Stimulated activated CD4-positive, alpha-beta T cell treated with anti-CD3 and anti-CD28 coated beads, Interleukin-4, amount 100 ng/mL, for 48 hours (primary cell): ENCODE measurements at places on chromosomes 5 and 9.

- DNase-seq = no peak
Measured at GRCh38 chr5:149617760-149618306, 36.5 kb downstream of the ARHGEF37 start.

DNA sequence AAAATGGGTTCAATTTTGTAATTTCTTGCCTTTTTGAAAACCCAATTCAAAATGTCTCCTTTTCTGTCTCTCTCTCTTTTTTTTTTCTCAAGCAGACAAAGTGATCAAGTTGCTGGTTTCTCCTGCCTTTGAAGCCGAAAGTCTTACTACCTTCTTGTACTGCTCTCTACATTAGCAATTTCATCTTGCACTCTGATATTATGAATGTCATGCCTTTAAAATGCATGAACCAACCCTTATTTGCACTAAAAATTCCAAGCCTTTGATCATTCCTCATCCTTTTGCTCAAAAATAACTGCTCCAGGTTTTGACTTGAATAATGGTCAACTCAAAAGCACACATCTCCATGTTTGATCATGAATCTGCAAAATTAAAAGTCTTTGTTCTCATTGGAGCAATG, 125.2 kb downstream of the CETN3 start:
- DNase-seq = no peak

DNA sequence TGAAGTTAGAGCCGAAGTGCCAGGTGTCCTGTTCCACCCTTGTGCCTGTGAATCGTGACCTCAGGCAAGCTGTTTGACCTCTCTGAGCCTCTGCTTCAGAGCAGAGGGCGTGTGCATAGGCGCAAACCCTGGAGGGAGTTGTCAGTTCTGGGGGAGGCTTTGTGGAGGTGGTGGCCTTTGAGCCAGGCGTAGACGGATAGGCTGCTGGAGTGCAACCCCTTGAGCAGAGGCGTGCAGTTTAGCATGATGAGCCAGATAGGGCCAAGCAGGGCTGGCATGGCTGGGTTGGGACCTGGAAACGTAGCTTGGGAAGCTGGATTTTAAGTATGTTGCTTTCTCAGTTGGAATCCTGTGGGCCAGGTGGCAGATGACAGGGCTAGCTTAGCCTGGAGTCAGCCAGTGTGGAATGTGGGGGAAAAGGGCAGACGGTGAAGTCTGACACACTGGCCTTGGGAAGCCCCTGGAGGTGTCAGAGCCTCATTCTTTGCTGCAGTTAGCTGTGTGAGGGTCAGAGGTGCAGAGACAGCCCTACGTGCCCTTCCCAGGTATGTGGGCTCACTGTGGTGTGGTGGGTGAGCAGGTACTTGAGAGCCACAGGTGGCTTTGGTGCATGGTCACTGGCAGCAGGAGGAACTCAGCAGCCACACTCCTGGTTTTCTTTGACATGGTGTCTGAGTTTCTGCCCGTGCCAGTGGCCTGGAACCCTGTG, 93.4 kb downstream of the DAB2IP start:
- DNase-seq = no peak

DNA sequence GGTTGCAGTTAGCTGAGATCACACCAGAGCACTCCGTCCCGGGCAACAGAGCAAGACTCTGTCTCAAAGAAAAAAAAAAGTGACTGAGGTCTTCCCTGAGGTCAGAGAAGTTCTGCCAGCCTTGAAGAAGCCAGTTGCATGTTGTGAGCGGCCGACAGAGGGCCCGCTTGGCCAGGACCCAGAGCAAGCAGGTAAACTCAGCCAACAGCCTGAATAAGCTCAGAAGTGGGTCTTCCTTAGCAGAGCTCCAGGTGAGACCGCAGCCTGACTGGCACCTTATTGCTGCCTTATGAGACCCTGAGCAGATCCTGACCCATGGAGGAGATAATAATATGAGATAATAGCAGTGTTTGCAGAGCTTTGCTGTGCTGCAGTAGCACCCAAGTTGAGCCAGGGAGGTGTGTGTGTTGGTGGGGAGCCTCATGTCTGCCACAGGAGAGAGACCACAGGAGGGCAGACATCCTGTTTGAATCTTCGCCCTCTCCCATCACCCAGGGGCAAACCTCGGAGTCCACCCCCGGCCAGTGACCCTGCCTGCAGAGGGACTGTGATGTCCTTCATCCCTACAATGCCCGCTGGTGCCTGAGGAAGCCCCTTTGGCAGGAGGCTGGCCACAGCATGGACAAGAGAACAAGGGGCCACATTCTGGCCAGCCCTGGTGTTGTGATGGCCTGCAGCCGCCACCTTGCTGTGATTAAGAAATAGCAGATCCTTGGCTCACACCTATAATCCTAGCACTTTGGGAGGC, 10.8 kb upstream of the BARX1 start:
- no peak for DNase-seq

GRCh38 chr9:81035171-81035570, 654.2 kb downstream of the TLE1 start:
- DNase-seq = no peak

DNA sequence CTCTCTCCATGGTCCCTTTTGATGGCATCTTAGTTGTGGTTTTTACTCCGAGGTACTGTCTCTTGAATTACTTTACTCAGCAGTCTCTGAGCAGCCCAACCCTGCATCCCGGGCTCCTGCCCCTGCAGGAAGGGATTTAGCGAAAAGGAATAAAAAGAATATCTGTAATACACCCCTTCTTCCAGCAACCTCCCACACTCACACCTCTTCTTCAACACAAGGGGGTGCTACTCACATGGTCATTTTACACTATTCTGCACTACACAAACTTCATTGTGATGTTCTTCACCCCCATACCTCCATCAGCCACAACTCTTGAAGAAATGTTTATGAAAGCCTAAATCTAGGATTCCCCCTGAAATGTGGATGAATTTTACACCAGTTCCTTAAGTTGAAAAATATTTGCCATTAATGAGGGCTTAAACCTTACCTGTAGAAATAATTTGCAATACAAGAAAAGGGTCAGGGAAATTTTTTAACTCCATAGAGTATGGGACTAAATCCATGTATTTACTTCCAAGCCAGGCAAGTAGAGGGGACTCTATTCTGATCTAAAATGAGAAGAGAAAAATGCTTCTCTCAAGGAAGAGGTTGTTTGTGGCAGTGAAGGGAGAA, 26.0 kb downstream of the TPD52L3 start:
- peak; percentile 5 for DNase-seq

DNA sequence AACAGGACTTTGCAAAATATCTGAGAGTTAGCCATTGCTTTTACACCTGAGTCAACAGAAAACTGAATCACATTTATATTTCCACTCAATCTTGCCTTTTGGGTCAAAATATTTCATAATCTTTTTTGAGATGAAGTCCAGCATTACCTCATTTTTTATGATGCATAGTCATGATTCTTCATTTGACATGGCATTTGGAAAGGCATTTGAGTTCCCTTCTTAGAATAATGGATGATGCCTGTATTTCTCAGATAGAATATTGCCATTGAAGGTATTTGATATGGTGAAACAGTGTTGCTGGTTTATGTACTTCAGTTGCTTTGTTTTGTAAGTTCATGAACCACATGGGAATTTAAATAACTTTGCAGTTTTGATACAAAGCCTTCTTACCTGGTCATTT, 180.4 kb downstream of the PRR16 start:
- DNase-seq = no peak

- no peak for DNase-seq
Measured at GRCh38 chr9:129822898-129823541, 916 bp downstream of the TOR1A start.

DNA sequence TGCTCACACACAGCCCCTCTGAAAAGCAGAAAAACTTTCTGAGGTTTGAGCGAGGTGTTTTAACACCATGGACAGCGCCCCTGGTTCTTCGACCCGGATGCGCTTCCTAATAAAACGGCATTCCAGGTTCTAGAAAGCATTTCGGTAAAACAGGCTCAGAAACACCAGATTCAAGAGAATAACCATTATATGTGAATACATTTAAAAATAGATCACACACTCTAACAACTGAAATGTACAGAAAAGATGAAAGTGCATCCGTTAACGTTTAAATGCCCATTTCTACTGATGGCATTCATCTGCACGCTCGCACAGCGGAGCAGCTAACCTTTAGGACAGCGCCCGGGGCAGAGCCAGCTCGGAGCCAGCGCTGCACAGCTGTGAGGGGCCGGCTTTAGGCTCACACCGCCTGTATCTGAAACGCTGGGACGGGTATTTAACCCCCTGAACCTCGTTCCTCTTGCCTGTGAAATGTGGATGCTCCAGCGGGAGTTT, 26.3 kb upstream of the TENT4A start:
- DNase-seq = no peak
